ENCODE measurements at places on chromosomes 16 and 17. TPM values are rescaled to one million over a fixed set of nuclear protein-coding genes. Genes with fewer than 3 reads are reported as not detected.
A peak's percentile ranks its signal among the peaks of the same experiment; 100 is the strongest.

- H3K4me3 ChIP-seq: peak overlapping the region; percentile 13
- H3K27ac ChIP-seq: no peak overlapping the region
- no peak for DNase-seq
These were observed 4.0 kb downstream of the PRAC1 start for GRCh38 chr17:48718227-48718760.

- no peak overlapping the region for H3K27ac ChIP-seq
- no peak for DNase-seq
These were observed 10.3 kb downstream of the MRPL27 start for GRCh38 chr17:50362661-50363060.

- no peak overlapping the region for H3K27ac ChIP-seq
- H3K36me3 ChIP-seq: no peaks in the 10 kb centered on the region
- no peaks in the 10 kb centered on the region for H3K27me3 ChIP-seq
These were observed 25.6 kb upstream of the ZNF652 start for GRCh38 chr17:49387498-49388289.

DNA sequence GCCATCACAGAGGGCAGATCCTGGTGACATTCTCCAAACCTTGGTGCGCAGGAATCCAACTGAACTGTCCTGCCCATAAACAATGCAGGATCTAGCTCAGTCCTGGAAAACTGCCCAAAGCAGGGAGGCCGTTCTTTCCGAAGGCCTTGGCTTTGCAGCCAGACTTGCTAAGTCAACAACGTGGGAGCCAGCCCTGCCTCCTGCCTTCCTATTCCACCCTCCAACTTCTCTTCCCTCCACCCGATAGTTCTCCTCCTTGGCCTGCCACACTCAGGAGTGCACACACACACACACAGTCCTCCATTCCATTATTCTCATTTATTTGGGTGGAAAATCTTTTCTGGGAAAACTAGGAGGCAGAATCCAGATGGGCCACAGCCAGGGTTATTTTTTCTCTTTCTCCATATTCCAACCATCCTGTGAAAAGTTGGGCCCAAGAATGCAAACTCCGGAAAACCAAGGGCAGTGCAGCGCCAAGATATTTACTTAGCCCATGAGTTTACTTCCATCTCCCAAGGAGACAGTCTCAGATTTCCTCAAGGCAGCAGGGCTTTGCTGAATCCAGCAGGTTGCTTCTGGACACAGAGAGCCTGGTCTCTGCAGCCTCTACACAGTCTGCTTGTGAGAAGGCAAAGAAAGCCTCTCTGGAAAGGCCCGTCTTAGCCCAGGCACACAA lies 15.8 kb downstream of the COPRS start:
- H3K36me3 ChIP-seq: no peaks in the 10 kb centered on the region
- H3K27me3 ChIP-seq: peaks cover 11% of the 10 kb centered on the region
- H3K4me3 ChIP-seq: no peak overlapping the region
- no peaks in the 10 kb centered on the region for H3K4me1 ChIP-seq
- H3K27ac ChIP-seq: no peak overlapping the region

- no peak overlapping the region for H3K27ac ChIP-seq
- no peak overlapping the region for H3K4me3 ChIP-seq
- H3K27me3 ChIP-seq: peaks cover 28% of the 10 kb centered on the region
- no peaks in the 10 kb centered on the region for H3K36me3 ChIP-seq
- DNase-seq: no peak
- peaks cover 4% of the 10 kb centered on the region for H3K4me1 ChIP-seq
These were observed 308.3 kb downstream of the FOXL1 start for GRCh38 chr16:86886651-86887050.

DNA sequence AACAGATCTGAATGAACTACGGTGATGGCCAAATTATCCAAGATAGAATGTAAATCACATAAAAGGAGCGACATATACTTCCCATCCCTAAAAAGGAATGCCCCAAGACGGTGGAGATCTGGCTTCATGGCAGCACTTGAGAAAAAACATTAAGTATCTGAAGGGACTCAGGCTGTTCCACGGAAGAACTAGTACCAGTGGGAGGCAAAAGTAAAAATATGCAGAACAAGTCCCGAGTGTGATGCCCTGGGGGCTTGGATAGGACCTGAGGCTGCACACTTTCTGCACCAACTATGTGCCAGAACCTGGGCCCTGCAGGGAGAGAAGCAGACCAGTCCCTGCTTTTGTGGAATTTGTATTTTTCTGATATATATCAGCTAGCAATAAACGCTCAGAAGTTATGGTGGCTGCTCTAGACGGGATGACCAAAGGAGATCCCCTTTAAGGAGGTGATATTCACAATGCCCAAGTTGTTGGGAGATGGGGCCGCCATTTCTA lies 539 bp upstream of the CKLF start:
- H3K4me1 ChIP-seq: peaks cover 77% of the 10 kb centered on the region
- peaks cover 18% of the 10 kb centered on the region for H3K36me3 ChIP-seq
- H3K4me3 ChIP-seq: peak overlapping the region; percentile 90
- H3K27me3 ChIP-seq: no peaks in the 10 kb centered on the region
- no peak for DNase-seq

DNA sequence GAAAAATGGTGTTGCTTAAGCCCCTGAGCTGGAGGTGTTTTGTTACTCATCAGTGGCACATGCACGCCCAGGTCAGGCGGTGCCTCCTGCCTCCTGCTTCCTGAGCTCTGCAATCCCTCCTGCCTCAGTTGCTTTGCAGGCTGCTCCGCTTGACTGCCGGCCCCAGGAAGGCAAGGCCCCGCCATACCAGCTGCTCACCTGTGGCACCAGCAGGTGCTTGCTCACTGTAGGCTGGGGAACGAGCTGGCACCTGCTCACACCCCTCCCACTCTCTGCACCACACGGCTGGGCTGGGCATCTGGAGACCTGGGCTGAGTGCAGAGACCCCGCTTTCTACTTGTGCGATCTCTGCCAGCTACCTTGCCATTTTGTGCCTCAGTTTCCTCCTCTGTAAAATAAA lies 200.2 kb downstream of the RBFOX3 start:
- H3K4me3 ChIP-seq: no peak overlapping the region
- H3K36me3 ChIP-seq: no peaks in the 10 kb centered on the region
- H3K27ac ChIP-seq: no peak overlapping the region
- no peaks in the 10 kb centered on the region for H3K4me1 ChIP-seq

GRCh38 chr16:50282010-50282538 lies 15.7 kb downstream of the ADCY7 start:
- H3K4me1 ChIP-seq: peaks cover 5% of the 10 kb centered on the region
- H3K27me3 ChIP-seq: no peaks in the 10 kb centered on the region
- H3K36me3 ChIP-seq: no peaks in the 10 kb centered on the region
- no peak overlapping the region for H3K4me3 ChIP-seq
- DNase-seq: no peak

Gene MPO
- not detected for total RNA-seq

Gene NTN1
- total RNA-seq: 10.1 TPM

Gene MMP15
- total RNA-seq: 36.6 TPM

Gene EVPLL
- total RNA-seq: not detected

Gene SMIM36
- not detected for total RNA-seq
